ENCODE measurements at places on chromosomes 7 and 10.

DNA sequence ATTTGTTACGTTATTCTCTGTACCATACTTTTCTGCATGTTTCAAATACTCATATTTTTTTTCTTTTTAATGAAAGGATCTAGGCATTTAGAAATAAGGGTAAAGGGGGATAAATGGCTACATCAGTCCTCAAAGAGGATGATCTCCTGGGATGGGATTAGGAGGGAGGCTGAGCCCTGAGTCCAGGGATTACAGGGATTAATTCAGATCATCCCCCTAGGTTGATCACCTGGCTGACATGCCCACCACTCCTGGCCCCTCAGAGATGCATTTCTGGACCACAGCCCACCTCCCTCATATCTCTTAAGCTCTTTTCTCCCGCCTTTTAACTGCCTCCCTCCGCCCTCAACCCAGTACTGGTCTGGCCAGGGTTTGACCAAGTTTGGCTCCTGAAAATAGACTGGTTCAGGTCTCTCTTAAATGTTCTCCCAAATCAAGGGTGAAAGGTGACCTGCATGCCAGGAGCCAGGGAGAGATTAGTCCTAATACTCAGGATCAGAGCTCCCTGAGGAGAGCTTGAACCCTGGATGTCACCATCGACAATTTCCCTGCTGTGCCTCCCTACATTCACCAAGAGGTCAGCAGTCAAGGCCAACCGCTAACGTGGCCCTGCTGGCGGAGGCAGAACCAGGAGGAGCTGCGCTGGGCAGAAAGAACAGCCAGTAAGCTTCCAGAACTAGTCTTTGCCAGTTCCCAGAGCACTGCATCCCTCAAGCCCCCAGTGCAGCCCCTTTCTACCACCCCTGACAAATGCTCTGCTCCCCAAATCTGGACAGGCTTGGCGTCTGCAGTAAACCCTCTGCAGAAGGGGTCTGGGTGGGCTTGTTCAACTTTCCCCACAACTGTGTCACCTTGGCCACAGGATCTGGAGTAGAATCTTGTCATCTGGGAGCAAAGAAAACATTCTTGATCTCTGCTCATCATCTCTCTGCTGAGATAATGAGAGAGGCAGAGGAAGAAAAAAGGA is 3.0 kb upstream of the CCDC136 start:
- no peak for DNase-seq

- DNase-seq, result no peak
Observed at GRCh38 chr7:35280902-35281301, 27.0 kb upstream of the TBX20 start.

DNA sequence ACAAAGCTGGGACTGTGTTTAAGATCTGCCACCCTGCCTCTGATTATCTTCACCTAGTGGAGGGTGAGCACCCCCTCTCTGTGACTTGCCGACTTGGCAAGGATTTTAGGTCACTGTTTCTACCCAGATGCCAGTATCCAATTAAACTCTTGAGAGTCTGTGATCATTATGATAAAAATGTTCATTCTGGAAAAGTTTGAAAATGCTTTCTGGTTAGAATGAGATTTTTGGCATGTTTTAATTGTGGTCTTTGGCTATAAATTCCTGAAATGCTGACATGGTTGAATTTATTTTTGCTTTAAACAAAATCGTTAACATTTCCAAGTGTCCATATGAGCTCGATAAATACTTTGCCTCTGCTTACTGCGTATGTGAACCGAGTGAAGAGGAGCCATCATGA is 221.4 kb downstream of the BICC1 start:
- no peak for DNase-seq

DNA sequence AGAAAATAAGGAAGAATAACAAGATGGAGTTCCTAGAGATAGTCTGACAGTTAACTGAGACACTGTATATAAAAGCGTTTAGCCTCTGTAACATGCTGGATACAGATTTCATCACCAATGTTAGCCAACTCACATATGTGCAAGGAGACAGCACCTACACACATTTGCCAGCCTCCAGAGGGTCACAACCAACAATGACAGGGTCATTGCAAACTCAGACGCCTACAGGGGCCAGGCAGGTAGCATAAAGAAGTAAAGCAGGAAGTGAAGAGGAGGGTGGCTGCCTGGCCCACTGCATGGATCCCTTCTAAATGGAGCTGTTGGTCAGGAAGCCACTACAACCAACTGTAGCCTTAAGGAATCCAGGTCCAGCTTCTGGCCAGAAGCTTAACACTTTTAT is 50.4 kb downstream of the NRAP start:
- no peak for DNase-seq

- DNase-seq, result no peak
Observed at GRCh38 chr10:112351146-112351545, 22.8 kb upstream of the ACSL5 start.

GRCh38 chr10:112614072-112614471 is 167.1 kb downstream of the VTI1A start:
- no peak for DNase-seq

- DNase-seq, result no peak
Observed at GRCh38 chr10:51867956-51868355, 168.6 kb upstream of the CSTF2T start.

DNA sequence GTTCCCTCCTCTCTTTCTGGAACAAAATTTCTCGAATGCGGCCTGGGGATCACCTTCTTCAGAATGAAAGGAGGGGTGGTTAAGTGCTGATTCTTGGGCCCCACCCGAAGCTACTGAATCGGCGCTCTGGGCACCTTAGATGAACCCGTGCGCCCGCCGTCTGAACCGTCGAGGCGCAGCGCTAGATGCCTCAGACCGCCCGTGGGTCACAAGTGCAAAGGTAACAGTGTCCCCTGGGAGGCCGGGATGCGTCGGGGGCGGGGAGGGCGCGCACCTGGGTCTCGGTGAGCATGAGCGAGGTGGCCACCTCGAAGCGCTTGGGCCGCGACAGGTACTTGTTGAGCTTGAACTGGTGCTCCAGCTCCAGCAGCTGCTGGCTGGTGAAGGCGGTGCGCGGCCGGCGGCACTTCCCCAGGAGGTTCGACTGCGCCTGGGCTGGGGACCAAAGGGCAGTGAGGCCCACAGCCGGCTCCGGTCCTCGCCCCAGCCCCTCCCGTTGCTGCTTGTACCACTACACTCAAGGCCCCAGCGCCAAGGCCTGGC is 4.2 kb downstream of the MNX1 start:
- DNase-seq, result no peak

GRCh38 chr10:102515724-102516123 is 12.0 kb downstream of the SUFU start:
- DNase-seq, result no peak

DNA sequence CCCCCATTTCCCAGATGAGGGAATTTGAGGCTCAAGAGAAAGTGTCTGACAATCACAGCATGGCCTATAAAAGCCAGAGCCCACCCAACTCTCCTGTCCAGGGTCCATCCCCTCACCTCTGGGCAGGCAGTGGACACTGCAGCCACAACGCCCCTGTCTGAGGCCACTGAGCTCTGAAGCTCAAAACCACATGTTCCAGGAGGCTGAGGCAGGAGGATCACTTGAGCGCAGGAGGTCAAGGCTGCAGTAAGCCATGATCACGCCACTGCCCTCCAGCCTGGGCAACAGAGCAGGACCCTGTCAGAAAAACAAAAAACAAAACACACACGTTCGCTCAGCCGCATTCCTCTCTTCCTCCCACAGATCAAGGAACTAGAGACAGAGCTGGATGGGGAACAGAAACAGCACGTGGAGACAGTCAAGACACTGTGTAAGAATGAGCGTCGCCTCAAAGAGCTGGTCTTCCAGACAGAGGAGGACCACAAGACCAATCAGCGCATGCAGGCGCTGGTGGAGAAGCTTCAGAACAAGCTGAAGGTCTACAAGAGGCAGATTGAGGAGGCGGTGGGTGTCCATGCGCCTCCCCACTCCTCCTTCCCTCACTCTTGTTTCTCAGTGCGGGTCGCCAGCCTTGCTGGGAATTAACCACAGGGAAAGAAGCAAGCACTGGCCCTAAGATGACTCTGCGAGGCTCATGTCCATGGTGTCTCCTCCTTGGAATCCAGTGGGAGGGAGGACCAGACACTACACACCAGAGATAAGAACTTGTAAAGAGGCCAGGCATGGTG is 20.0 kb upstream of the ARPC1A start:
- DNase-seq, result no peak

GRCh38 chr7:143295870-143296269 is 7.7 kb downstream of the CASP2 start:
- no peak for DNase-seq

- no peak for DNase-seq
Observed at GRCh38 chr7:131564640-131565039, 8.2 kb upstream of the PODXL start.

GRCh38 chr7:55574051-55574717 is 1.9 kb upstream of the VOPP1 start:
- DNase-seq, result no peak

DNA sequence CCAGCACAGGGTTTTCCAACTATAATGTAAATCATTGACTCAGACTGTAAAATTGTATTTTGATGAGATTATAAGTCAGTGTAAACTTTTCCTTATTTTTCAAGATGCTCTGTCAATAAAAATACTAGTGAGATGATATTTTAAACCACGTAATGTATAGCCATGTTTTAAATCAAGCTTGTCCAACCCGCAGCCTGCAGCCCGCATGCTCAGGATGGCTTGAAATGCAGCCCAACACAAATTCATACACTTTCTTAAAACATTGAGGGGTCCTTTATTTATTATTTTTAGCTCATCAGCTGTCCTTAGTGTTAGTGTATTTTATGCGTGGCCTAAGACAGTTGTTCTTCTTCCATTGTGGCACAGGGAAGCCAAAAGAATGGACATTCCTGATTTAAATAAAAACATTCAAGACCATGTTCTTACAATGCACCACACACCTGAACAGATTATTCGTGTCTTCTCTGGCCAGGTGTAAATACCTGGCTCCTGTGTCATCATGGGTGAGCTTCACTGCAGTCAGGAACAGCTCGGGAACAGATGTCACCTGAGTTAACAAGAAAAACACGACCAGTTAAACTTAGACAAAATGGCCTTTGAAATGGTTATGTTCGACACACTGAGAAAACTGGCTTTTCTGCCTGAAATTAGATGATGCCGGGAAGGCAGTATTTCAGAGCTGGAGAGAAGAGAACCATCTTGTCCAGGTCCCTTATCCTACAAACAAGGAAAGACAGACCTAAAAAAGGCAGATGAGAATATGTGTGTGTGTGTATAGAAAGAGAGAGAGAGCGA is 5.9 kb downstream of the PITRM1 start:
- no peak for DNase-seq

- DNase-seq, result no peak
Observed at GRCh38 chr7:147535701-147536111, 1054.9 kb upstream of the C7orf33 start.

DNA sequence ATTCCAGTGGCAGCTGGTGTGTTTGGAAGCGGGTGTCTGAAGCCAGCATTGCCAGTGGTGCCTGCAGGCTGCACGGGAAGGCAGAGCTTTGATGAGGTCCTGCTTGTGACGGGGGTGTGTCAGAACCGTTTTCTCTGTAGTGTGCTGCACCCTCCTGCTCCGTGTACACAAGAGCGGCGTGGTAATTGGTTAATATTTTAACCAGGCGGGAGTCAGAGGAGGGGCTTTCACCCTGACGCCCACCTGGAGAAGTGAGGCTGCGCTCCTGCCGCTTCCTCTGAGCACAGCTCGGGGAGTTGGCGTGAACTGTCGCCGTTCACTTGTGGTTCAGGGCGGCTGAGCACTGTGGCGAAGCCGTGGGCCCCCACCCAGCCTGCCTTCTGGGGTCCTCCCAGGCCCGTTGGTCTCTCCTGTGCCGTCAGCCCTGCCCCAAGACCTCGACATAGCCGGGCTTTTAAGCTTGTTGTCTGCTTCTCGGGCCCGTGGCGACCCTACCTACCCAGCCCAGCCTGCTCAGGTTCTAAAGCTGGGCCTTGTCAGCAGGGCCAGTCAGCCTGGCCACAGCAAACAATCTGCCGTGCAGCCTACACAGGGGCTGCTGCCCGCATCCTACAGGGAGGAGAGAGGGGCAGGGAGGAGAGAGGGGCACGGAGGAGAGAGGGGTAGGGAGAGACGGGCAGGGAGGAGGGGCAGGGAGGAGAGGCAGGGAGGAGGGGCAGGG is 11.6 kb downstream of the NKX6-2 start:
- DNase-seq, result no peak

DNA sequence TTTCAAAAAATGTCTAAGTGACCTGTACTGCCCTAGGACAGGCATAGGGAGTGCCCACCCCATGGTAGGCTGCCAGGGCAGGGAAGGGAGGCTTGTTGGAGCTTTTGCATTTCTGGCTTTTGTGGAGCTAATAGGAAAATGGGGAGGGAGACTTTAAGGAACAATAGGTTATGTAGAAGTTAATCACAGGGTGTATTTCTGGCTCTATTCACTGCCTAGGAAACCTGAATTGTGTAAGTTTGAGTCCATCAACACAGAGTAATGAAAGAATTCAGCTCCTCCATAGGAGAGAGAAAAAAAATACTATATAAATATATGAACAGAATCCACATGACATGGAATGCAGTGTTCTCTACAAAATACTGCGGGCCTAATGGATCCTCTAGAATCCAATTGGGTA is 661.5 kb downstream of the KCNMA1 start:
- no peak for DNase-seq

DNA sequence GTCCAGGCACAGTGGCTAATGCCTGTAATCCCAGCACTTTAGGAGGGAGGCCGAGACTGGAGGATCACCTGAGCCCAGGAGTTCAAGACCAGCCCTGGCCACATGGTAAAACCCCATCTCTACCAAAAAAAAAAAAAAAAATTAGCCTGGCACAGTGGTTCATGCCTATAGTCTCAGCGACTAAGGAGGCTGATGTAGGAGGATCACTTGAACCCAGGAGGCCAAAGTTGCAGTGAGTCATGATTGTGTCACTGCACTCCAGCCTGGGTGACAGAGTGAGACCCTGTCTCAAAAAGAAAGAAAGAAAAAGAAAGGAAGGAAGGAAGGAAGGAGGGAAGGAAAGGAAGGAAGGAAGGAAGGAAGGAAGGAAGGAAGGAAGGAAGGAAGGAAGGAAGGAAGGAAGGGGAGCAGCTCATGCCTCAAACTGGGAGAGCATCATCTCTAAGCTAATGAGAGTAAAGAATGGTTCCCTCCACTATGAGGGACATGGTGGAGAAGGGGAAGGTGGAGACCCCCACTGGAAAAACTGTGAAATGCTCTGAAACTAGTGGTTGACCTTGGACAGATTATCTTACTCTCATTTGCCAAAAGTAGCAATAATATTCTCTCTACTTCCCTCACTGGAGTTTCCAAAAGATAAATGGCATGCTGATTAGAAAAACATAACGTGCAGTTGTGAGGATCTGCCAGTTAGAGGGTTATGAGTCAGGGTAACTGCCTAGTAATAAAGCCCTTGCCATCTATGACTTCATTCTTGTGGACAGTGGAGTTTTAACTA is 16.8 kb downstream of the GIMAP5 start:
- DNase-seq, result no peak

DNA sequence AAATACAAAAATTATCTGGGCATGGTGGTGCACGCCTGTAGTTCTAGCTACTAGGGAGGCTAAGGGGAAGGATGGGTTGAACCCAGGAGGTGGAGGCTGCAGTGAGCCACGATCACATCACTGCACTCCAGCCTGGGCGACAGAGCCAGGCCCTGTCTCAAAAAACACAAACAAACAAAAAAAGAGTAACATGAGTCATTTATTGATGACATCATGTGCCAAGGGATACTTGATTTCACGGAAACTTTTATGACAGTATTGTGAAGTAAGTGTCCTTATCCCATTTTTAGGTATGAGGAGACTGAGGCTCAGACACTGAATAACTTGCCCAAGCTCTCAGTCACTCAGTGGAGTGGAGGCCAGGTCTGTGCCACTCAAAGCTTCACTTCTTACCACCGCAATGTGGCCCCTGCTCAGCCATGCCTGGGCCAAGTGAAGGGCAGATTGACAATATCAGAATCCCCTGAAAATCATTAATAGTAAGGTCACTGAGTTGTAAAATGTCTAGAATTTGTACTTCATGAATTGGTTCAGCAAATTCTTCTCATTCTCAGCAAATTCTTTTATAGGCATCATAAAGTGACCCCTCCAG is 36.5 kb downstream of the EMX2 start:
- no peak for DNase-seq

All from NCI-H187 treated with DMSO at 0.1 percent for 48 hours (cell line).